ENCODE measurements at places on chromosomes 11 and 22. TPM values are rescaled to one million over a fixed set of nuclear protein-coding genes. Genes with fewer than 3 reads are reported as not detected.
A peak's percentile ranks its signal among the peaks of the same experiment; 100 is the strongest.

Gene C11orf86
- total RNA-seq, result not detected

DNA sequence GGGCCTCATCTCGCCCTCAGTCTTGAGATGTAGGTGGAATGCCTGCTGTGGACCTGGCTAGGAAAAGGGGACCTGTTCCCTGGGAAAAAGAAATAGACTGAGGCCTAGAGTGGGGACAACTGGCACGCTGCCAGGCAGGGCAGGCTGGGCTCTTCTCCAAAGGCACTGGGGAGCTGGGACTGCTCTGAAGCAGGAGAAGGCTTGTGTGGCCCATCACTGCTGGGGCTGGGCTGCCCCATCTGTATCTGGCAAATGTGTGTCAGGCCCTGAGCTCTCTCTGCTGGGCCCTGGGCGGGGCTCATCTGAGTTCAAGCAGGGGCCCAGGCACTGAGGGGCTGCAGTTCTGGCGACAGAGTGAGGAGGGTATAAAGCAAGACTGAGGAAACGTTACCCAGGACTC, 32.9 kb downstream of the ARVCF start:
- DNase-seq, result no peak

DNA sequence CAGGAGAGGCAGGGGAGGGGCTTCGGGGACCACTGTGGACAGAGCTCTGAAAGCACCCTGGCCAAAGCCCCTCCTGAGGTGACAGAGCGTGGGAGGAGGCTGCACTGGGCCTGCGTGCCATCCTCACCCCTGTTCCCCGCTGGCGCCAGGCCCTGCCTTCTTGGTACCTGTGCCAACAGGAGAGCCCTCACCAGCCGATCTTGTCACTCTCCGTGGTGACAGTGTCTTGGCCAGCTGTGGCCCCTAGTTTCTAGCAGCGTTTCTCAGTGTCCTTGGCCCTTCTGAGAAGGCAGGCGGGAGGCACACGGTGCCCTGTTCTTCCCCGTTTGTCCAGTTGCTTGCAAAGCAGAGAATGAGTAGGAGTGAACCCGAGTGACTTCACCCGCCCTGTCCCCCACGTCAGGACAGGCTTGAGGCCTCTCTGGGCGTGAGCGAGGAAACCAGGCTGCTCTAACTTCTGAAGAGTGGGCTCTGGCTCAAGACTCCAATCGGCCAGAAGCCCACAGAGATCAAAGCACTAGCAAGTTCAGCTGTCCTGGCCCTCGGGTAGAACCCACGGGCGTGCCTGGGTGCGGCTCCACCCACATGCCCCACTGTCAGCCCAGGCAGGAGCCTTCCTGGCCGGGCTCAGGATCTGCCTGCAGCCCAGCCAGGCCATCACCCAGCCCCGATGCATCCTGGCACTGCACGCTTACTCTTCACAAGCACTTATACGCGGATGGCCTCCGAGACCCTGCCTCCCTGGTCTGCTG, 60.2 kb upstream of the EMID1 start:
- no peak for DNase-seq

Gene AIFM3
- total RNA-seq, result 1.5 TPM

- no peak for DNase-seq
These were observed 2.4 kb downstream of the PHF21A start for GRCh38 chr11:46118702-46119351.

DNA sequence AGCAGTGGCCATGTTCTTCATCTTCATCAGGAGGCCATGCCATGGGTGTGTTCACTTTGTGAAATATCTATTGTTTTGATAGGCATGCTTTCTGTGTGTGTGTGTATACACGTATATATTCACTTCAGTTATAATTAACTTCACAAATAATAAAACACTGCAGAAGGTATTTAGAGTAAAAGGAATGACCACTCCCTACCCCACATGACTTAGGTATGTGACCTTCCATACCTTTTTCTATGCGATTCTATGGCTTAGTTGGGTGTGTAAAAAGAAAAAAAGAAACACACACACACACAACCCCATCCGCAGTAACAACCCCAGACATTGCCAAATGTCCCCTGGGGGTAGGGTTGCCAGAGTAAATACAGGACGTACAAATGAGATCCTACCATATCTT, 72.0 kb downstream of the CYTH4 start:
- no peak for DNase-seq

Gene ARHGAP1
- 61.7 TPM for total RNA-seq

DNA sequence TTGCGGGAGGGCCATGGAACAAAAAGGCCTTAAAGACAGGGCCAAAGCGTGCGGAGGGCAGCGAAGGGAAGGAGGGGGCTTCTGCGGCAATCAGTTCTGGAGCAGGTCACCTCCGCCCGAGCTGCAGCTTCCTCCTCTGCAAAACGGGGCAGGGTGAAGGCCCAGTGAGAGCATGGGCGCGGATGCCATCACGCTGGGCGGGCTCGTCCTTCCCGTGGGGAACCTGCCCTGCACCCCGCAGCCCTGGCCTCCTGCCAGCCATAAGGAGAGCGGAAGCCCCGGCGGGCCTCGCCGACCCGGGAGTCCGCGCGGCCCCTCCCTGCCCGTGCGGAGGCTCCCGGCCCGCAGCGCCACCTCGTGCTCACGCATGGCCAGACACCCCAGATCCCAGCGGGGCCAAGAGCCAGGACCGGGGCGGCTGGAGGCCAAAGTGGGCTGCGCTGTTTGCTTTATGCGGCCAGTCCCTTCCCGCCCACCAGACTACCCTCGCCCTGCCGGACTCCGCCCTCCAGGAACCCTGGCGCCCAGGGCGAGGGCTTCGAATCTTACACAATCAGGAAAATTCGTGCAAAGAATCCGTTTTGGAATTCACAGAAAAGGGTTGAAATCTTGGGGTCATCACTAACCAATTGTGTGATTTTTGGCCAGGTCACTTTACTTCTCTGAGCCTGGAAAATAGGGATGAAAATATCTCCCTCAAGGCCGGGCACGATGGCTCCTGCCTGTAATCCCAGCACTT, 16.1 kb downstream of the TSKU start:
- DNase-seq, result no peak

- DNase-seq, result no peak
These were observed 16.6 kb upstream of the PHOX2A start for GRCh38 chr11:72260574-72260973.

DNA sequence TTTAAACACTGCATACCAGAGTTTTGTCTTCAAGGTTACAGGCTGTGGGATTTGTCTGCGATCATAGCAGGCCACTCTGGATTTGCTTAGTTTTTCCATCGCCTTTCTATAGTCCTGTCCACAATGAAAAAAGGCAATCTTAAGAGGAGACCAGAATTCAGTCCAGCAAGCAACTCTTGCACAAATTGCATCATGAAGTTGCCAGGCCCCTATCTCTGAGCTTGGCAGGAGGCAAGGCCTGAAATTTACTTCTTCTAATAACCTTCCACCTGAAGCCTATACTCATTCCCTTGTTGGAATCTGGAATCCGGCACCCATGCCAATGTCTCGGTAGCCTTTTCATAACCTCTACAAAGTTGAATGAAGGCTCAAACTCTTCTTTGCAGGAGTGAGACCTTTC, 100.1 kb downstream of the NAV2 start:
- no peak for DNase-seq

GRCh38 chr11:16301462-16301861, 54.9 kb downstream of the SOX6 start:
- no peak for DNase-seq

DNA sequence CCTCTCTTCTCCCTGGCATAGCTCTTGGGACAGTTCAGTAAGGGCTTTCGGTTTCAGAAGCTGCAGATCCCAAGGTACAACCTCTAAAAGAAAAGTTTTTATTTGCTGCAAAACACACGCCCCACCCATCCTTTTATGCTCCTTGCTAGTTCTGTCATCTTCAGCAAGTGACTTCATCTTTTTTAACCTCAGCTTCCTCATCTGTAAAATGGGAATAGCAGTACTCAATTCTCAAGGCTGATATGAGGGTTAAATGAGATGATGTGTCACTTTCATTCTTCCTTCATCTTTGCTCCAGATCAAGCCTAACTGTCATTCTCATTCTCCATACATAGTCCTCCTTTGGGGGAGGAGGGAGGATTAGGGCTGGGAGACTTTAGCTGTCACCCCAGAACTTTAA, 90.0 kb upstream of the ALX4 start:
- DNase-seq, result no peak

- DNase-seq, result no peak
These were observed 70.8 kb downstream of the MED15 start for GRCh38 chr22:20578192-20578591.

Gene CBLIF
- total RNA-seq, result not detected

DNA sequence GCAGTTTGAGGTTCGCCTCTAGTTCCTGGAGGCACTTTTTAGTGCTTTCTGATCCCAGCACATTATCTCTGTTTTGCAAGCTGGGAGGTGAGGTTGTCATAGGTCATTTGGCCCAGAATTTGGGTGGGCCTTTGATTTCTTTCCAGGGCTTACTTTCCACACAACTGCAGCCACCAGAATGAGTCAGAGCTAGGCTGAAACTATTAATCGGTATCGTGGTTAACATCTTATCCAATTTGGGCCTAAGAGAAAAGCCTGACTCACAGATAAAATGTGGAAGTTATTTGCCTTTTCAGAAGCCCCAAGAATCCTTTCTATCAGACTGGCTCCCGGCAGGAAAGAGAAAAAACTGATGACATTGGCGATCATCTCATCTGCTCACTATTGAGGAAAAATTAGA, 166.4 kb downstream of the KIRREL3 start:
- DNase-seq, result peak; percentile 68

Gene OR5T2
- not detected for total RNA-seq

DNA sequence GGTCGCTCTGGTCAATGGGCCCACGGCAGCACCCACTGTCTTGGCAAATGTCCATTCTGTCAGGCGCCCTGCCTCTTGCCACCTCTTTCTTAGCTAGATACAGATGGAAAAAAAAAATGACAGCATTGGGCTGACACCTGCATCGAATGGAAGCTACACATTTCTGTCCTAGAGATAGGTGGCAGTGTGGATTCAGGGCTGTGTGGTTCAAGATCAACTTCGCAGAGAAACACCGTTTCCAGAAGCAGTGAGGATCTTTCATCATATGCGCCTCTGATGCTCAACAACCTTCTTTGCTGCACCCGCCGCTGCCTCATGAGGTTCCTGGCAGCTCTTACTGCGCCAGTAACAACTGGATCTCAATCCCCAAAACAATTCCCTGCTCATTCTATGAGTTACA, 236.3 kb downstream of the KIRREL3 start:
- no peak for DNase-seq

GRCh38 chr22:24485170-24485569, 10.0 kb upstream of the UPB1 start:
- no peak for DNase-seq

Gene CDC42BPG
- 12.8 TPM for total RNA-seq

Gene TMEM25
- 71.6 TPM for total RNA-seq

Gene CARD10
- 71.3 TPM for total RNA-seq

Gene PHLDA2
- total RNA-seq, result 58.5 TPM

DNA sequence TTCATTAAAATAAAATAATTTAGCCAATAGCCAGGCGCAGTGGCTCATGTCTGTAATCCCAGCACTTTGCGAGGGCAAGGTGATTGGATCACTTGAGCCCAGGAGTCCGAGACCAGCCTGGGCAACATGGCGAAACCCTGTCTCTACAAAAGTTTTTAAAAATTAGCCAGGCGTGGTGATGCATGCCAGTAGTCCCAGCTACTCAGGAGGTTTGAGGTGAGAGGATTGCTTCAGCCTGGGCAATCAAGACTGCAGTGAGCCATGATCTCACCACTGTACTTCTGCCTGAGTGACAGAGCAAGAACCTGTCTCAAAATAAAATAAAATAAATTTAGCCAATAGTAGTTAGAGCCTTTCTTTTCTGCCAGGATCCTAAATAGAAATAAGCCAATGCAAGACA, 12.2 kb downstream of the HPS5 start:
- DNase-seq, result no peak

DNA sequence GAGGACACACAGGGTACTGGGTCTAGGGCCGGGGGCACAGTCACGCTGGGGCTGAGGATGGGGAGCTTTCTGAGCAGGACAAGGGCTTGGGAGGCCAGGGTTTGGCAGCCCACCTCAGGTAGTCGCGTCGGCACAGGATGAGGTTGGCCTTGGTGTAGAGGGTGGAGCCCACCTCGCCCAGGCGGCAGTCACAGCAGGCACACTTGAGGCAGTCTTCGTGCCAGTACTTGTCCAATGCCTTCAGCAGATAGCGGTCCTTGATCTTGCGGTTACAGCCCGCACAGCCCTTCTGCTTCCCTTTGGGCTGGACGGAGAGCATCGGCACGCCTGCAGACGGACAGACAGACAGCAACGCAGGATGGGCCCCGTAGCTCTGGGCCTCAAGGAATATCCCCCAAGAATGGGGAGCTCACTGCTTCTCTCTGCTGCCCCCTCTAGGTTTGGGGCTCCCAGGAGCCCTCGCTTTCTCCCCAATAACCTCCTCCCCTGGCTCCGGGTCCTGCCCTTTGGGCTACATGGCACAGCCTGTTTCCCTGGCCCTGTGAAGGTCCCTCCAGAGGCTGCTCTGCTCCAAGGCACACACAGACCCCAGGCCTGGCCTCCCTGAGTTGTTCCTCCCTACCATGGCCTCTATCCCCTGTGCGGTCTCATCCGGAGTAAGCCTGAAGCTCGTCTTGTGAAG, 33.4 kb downstream of the LMO1 start:
- no peak for DNase-seq

GRCh38 chr22:49785841-49786471, 41.7 kb downstream of the BRD1 start:
- DNase-seq, result no peak

Gene CXCR5
- 0.14 TPM for total RNA-seq

Gene NR1H3
- 7.3 TPM for total RNA-seq

- no peak for DNase-seq
These were observed 8.1 kb downstream of the MALAT1 start for GRCh38 chr11:65506772-65507505.

DNA sequence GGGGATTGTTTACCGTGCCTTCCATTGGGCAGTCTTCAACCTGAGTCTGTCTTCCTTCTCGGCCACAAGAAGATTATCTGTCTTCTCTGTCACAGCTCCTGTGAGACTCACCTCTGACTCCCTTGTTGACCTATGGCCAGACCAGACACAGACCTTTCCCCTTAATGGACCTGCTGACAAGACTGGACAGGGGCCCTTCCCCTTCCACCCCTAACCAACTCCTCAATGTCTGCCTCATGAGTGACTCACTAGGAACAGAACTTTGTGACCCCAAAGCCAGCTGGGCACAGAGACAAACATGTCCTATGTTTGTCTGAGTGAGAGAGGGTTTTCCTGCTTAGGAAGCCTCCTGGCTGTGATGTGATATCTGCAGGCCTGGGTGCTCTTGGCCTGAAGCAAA, 405.0 kb downstream of the BRD1 start:
- DNase-seq, result no peak

DNA sequence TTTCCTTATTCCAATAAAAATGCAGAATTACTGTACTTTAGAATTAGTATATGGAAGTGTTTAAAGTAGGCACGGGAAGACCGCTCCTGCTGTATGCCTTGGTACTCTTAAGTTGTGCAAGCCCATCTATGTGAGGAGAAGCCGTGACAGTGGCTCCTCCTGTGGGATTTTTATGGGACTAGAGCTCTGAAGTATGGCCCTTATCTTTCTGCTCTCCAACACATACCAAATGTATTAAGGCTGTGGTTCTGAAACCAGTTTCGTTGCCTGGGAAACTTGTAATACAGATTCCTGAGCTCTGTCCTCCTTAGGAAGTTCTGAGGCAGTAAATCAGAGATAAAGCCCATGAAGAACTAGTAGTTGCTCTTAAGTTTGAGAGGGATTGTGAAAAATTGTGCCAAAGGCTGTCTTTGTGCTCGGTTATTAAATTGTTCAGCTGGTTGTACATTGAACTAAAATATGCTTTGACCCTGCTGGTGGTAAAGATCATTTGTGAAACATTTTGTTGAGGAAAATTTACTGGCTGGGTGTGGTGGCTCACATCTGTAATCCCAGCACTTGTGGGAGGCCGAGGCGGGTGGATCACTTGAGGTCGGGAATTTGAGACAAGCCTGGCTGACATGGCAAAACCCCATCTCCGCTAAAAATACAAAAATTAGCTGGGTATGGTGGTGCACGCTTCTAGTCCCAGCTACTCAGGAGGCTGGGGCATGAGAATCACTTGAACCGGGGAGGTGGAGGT, 29.3 kb downstream of the RTN3 start:
- DNase-seq, result no peak

Measured in kidney epithelial cell (primary cell).